ENCODE measurements at places on chromosomes 5 and 9.

DNA sequence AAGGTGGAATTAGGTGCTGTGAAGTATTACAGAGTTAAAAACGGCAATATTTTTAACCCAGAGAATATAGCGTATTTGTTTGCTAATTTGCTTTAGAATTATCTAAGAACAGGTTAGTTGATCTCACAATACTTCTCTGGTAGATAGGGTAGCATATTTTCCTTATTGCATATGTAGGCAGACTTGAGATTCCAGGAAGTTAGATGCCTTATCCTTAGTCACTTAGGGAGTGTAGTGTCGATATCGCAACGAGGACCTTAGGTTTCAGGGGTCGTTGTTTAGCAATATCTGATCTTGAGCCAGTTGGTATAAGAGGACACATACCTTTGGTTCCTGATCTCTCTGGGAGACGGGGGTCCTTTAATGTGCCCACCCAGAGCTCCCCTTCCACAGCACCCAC lies 28.5 kb upstream of the IL6ST start:
- DNase-seq = no peak

GRCh38 chr5:150069672-150070627 lies 16.4 kb downstream of the CSF1R start:
- no peak for DNase-seq

GRCh38 chr9:13145340-13145739 lies 134.2 kb downstream of the MPDZ start:
- DNase-seq = no peak

GRCh38 chr9:89640361-89640760 lies 35.5 kb downstream of the GADD45G start:
- no peak for DNase-seq

GRCh38 chr9:96217294-96217707 lies 84.7 kb downstream of the HSD17B3 start:
- DNase-seq = no peak
